ENCODE measurements at places on chromosomes 1 and 21.

DNA sequence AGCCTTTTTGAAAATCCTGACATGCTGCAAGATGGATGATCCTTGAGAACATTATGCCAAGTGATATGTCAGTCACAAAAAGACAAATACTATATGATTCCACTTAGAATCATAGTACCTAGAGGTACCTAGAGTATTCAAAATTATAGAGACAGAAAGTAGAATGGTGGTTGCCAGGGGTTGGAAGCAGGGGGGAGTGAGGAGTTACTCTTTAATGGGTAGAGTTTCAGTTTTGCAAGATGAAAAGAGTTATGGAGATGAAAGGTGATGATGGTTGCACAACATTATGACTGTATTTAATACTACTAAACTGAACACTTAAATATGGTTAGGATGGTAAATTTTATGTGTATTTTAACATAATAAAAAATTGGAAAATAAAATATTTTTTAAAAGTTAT lies 37.9 kb upstream of the PODN start:
- no peak for DNase-seq

DNA sequence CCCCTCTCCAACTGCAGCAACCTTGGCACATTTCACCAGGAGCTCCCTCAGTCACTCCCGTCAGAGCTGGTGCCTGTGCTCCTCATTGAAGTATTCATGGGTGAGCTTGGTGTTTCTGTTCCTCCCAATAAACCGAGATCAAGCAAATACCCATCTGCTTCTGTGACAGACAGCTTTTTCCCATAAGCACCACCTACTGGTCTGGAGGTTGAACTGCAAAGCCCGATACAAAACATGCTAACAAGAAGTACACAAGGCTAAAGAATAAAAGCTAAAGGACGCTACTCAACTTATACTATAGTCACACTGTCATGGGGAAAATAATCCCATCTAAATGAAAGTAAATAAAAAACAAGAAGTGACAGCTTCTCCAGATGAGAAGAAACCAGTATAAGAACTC lies 111.9 kb upstream of the C21orf91 start:
- DNase-seq, result no peak

- DNase-seq, result peak; percentile 46
Observed at GRCh38 chr1:197200272-197200899, 53.9 kb upstream of the ASPM start.

DNA sequence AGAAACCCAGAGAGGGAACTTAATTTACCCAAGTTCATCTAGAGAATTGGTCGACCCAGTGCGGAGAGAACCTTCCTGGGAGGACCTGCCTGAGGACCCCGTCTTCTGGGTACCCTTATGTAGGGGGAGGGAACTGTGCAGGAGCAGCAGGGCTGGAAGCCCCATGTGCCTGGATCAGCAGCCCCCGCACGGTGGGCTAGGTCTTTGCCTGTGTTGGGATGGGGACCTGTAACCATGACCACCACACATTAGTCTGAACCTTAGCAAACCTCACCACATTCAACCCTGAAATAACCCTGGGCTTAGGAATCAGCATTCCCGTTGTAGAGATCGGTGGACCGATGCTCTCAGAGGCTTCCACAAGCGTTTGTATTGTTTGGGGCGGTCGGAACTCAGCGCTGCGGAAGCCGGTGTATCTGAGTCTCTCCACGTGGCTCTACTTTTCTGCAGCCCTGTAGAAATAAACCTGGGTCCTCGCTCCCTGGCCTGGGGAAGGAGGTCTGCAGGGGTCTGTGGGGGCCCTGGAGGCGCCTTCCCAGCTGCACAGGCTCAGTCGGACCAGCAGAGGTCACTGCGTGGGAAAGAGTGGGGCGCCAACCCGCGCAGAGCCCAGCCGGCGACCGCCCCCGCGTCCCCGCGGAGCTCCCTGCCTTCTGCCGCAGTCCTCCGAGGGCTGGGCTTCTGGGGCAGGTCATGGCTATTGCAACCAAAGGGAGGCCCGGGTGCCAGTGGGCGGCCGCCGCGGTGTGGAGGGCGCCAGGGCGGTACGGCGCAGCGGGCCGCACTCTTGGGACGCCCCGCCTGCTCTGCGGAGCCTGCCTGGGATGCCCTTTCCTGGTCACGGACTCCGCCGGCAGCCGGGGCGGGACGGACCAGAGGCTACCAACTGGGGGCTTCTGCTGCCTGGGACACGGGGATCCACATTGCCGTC lies 36.2 kb upstream of the KCNA10 start:
- DNase-seq, result peak; percentile 73

GRCh38 chr1:66436378-66437135 lies 97.4 kb upstream of the SGIP1 start:
- DNase-seq, result peak; percentile 58

GRCh38 chr1:177517546-177517945 lies 346.8 kb downstream of the BRINP2 start:
- DNase-seq, result no peak

GRCh38 chr1:201019321-201019977 lies 4.1 kb downstream of the KIF21B start:
- peak; percentile 86 for DNase-seq

GRCh38 chr21:14235101-14235500 lies 19.1 kb downstream of the RBM11 start:
- no peak for DNase-seq

DNA sequence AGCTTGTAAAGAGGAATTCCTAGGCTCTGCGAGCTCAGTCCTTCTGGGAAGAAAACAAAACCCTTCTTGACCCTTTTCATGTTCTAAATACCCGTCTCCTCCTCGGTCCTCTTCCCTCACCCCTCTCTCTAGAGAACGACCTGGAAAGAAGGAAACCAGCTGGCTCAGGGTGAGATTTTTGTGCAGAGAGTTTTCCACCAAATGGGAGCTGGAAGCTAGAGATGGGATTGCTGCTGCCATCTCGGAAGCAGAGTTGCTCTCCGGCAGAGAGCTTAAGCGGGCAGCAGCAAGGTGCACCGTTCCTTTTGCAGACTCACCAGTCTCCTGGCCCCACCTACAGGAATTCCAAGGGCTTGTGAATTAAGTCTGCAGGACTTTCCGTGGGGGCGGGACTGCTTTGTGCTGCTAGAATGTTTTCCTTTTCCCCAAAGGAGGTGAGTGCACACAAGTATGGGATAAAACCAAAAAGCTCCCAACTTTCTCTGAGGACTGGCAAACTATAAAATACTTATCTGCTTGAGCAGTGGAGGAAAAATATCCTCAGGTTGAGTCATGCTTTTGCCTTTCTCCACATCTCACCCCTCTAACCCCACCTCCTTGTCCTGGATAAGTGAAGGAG lies 29.1 kb upstream of the KIAA0040 start:
- no peak for DNase-seq

- no peak for DNase-seq
Observed at GRCh38 chr21:42570841-42571387, 57.3 kb downstream of the SLC37A1 start.

DNA sequence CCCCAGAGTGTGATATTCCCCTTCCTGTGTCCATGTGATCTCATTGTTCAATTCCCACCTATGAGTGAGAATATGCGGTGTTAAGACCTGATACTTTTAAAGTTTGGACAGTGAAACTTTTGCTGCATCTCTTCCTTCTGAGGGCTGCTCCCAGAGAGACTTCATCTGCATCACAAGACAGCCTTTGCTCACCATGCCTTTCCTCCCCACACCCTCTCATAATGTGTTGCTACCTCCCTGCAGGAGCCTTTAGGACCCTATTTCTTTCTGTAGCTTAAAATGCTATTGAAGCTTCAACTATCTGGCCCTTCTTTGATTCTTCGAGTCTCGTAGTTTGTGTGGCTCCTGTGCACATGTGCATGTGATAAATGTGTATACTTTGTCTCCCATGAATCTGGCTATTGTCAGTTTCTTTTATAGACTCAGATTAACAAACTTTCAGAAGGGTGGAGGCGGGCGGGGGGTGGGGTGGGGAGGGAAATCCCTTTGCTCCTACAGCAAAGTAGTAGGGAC lies 23.7 kb downstream of the LEPR start:
- DNase-seq, result no peak

- DNase-seq, result no peak
Observed at GRCh38 chr1:156694690-156694962, 10.8 kb downstream of the CRABP2 start.

GRCh38 chr1:87805666-87806378 lies 477.1 kb downstream of the LMO4 start:
- no peak for DNase-seq

- no peak for DNase-seq
Observed at GRCh38 chr1:76463278-76463677, 388.7 kb downstream of the ST6GALNAC3 start.
